Kidney (tissue), 22 donors: ENCODE measurements at places on chromosomes 2 and 18. TPM values are rescaled to one million over a fixed set of nuclear protein-coding genes. Genes with fewer than 3 reads are reported as not detected.

MLPH gene
- total RNA-seq: 9.6 TPM

- no peak for DNase-seq
These were observed 287.1 kb upstream of the ATP5MC3 start for GRCh38 chr2:175468431-175469098.

ITGB6 gene
- total RNA-seq: 302 TPM

- DNase-seq: peak; percentile 51
These were observed 113.3 kb upstream of the SERTAD2 start for GRCh38 chr2:64766841-64767669.

DNA sequence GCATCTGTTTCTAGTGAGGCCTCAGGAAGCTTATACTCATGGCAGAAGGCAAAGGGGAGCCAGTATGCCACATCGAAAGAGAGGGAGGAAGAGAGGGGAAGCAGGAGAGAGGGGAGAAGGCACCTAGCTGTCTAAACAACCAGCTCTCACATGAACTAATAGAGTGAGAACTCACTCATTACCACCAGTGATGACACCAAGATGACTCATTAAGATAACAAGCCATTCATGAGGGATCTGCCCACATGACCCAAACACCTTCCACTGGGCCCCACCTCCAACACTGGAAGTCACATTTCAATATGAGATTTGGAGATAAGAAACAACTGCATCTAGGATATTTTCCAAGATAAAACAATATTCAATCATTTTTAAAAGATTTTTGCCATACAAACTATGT is 753.9 kb upstream of the ZEB2 start:
- DNase-seq: no peak
